ENCODE measurements at places on chromosomes 4 and X.

GRCh38 chrX:9737363-9737762, 28.3 kb downstream of the GPR143 start:
- DNase-seq, result no peak

DNA sequence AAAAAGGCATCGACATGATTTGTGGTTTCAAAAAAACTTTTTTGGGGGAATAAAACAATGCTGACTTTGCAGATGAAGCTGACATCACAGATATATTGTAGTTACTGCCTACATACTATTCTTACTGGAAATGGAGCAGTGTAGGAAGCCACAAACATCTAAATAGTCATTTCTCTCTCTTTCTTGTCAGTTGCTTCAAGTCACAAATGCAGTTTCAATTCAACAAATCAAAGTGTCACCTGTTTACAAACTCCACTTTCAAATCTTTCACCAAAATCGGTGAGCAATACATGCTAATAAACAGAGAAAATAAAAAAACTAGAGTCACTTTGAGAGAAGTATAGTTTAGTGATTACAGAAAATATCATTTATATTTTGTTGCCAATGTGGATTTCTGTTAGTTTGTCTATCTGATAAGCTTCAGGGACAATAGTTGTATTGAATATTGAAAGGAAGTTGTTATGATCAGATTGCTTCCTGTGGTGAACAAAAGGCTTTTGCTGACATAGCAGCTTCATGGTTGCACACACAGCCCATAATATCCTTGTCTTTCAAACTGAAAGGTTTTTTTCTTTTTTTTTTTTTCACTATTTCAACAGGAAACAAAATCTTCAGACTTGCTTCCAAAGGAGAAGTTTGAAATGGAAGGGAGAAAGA, 49.7 kb upstream of the PTPN13 start:
- DNase-seq, result no peak

- no peak for DNase-seq
These were observed 3.9 kb downstream of the ARL13A start for GRCh38 chrX:100973411-100973810.

DNA sequence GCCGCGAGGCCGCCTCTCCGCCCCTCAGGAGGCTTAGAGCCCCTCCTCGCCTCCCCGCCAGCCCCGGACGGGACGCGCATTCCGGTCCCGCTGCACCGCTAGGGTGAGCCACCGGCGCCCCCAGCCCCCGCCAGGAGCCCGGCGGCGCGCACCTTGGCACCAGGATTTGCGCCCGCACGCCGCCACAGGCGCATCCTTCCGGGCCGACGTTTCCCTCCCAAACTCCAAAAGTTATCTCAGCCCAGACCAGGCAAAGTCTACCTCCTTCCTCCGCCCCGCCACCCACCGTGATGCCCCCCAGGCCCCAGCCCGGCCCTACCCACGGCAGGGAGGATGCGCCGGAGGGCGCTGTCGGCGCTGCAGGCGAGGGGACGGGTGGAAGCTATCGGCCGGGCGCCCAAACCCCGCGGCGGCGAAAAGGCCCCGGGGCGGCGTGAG, 538 bp downstream of the SCML2 start:
- DNase-seq, result peak; percentile 32

DNA sequence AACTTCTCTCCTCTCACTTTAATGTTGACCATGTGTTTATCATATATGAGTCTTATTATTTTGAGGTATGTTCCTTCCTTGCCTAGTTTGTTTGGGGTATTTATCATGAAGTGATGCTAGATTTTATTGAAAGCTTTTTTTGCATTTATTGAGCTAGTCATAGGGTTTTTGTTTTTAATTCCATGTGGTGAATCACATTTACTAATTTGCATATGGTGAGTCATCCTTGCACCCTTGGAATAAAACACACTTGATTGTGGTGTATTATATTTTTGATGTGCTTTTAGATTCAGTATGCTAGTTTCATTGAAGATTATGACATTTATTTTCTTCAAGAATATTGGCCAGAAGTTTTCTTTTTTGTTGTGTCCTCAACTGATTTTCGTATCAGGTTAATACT, 464.6 kb downstream of the PCDH18 start:
- no peak for DNase-seq
